ENCODE measurements at places on chromosomes 7 and 10. TPM values are rescaled to one million over a fixed set of nuclear protein-coding genes. Genes with fewer than 3 reads are reported as not detected.

The CCDC3 gene
- 0.10 TPM for total RNA-seq

The RADIL gene
- 0.37 TPM for total RNA-seq

The ANXA8 gene
- 0.17 TPM for total RNA-seq

The SEMA3A gene
- total RNA-seq, result 1.3 TPM

The ASAH2 gene
- 2.4 TPM for total RNA-seq

The RBP4 gene
- total RNA-seq, result not detected

The SPDYE11 gene
- total RNA-seq, result not detected

The GRID1 gene
- not detected for total RNA-seq

The KNDC1 gene
- total RNA-seq, result 0.07 TPM

The PNLIP gene
- not detected for total RNA-seq

The SRRM3 gene
- total RNA-seq, result not detected

The TMEM270 gene
- total RNA-seq, result not detected

The BLNK gene
- not detected for total RNA-seq

The REEP3 gene
- 20.0 TPM for total RNA-seq

The DENND2A gene
- total RNA-seq, result not detected

The BUD23 gene
- 43.9 TPM for total RNA-seq

The PKD2L1 gene
- not detected for total RNA-seq

The FXYD4 gene
- not detected for total RNA-seq

The AKR1C1 gene
- total RNA-seq, result 0.89 TPM

The HTR5A gene
- total RNA-seq, result not detected

The KCNIP2 gene
- 4.5 TPM for total RNA-seq

DNA sequence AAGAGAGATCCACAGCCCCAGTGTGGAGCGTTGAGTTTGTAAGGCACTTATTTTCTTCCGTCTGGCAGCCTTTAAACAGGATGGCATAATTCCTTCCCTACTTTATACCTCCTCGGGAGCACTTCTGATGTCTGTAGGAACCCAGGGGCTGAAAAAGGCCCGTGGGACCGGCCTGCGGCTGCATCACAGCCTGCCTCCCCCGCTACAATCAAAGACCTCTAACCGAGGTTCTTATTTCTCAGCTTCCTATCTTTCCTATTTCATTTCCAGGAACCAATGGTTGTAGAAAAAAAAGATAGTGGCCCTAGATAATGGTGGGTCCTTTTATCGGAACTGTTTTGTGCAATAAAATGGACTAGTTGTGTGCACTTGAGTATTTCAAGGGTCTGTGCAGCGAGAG is 4.1 kb upstream of the CTBP2 start:
- no peak for DNase-seq

- no peak for DNase-seq
Measured at GRCh38 chr10:102283488-102283887, 38.2 kb downstream of the GBF1 start.

DNA sequence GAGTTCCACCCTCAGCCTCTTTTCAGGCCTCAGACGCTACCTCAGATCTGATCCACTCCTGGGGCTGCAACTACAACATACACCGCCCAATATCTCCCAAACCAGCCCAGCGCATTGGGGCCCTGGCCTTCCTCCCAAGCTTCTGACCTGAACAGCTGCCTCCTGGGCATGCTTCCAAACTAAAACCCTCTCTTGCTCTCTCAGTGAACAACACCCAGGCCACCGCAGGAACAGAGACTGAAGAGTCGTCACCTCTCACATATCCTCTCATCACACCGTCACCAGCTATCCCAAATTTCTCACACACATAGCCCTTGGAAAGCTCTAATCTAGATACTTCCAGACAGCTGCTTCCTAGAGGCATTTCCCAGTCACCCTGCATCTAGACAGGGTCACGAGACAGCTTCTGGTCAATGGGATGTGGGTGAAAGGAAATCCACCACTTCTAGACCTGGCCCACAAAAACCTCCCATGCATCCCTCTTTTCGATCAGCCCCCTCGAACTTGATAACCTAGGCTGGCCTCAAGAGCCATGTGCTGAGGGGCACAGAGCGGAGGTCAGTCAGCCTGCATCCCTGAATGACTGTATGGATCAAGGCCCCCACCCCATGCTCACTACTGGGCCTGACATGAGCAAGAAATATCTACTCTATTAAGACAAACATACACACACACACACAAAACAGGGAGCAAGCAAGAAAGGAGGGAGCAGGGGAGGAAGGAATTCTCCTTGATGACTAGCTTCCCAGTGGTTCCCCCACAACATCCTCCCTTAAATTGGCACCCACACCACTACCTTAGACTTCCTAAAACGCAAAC is 1.8 kb downstream of the PARP12 start:
- DNase-seq, result no peak

DNA sequence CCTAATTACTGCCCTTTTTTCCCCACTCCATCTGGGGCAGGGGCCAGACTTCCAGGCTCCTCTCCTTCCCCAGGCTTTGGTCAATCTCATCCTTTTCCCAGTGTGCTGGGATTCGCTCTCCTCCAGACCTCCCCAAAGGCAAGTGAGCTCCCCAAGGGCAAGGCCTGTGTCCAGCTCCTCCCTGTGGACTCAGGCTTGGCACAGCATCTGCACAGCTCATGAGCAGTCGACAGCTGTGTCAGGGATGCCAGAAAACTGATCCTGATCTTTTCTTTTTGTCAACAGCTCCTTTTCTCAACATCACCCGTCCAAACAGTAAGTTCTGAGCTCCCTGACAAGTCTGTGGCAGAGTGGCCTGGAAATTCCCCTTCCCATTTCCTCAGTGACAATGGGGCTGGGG is 67.1 kb downstream of the C10orf120 start:
- DNase-seq, result no peak

DNA sequence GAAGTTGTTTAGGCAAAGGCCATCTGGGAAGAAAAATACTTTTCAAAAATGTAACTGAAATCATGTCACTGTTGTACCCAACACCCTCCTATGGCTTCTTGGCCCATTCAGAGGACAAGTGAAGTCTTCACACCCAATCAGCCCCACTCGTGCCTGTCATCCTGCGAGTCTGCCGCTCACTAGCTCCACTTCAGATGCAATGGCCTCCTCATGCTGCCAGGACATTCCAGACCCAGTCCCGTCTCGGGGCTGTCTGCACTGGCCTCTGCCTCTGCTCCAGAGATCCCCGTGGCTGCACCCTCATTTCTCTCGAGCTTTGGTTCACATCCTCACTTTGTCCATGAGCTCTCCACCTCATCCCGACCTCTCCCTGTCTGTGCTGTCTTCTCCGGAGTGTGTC is 227.1 kb downstream of the KCNMA1 start:
- DNase-seq, result no peak

GRCh38 chr7:30780941-30781340 is 9.7 kb downstream of the MINDY4 start:
- DNase-seq, result no peak

- no peak for DNase-seq
Measured at GRCh38 chr10:69051710-69052487, 36.0 kb upstream of the SRGN start.

DNA sequence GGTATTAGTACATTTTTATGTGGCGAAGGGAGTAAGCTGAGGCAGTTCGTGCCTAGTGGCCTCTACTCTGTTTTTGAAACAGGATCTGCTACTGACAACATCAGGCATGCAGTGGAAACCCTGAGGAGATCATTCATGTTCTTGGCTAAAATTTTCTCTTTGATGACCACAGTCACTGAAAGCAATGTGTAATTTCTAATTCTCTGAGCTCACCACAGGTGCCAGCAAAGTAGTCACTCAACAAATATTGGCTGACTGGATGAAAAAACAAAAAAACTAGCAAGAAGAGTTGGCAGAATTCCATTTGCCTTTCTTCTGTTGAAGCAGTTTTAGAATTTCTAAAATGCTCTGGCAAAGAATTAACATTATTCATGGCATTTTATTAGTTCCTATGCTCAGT is 176.5 kb upstream of the KCTD7 start:
- DNase-seq, result no peak

- DNase-seq, result no peak
Measured at GRCh38 chr10:12396567-12396966, 47.2 kb downstream of the CAMK1D start.

GRCh38 chr10:85045046-85045445 is 716.7 kb downstream of the CCSER2 start:
- no peak for DNase-seq

GRCh38 chr7:17781491-17782215 is 158.6 kb downstream of the SNX13 start:
- no peak for DNase-seq

- peak; percentile 64 for DNase-seq
Measured at GRCh38 chr10:72260976-72261783, 12.5 kb upstream of the DDIT4 start.

- no peak for DNase-seq
Measured at GRCh38 chr10:69751214-69751613, 50.5 kb upstream of the COL13A1 start.

DNA sequence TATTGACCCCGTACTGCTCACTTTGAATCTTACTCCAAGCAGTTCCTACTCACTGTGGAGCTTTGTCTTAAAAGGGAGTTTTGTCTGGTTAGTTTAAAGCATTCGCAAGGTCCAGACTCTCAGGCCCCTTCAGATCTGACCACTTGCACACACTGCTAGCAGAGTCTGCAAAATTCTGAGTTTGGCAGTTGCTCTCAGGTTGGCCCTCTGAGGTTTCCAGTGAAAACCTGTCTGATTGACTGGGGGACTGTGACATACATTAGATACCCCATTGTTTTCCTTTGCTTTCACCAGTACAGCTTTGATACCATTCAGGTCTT is 149.2 kb downstream of the XPNPEP1 start:
- no peak for DNase-seq

DNA sequence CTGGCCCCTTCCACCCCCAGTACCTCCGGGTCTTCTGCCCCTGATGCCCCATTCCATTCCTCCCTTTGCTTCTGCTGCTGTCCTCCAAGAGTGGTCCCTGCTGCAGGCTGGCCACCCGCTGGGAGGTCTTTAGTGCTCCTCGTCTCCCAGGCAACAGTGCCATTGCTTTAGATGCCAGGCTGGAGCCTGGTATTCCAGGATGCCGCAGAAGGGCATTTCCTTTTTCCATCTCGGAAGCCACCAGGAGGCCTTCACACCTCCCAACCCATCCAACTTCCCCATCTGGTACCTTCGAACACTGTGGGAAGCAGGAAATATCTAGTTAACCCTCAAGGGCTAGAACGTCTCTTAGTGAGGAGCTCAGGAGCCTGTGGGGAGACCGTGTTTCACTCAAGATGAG is 92.9 kb upstream of the DUSP5 start:
- no peak for DNase-seq

DNA sequence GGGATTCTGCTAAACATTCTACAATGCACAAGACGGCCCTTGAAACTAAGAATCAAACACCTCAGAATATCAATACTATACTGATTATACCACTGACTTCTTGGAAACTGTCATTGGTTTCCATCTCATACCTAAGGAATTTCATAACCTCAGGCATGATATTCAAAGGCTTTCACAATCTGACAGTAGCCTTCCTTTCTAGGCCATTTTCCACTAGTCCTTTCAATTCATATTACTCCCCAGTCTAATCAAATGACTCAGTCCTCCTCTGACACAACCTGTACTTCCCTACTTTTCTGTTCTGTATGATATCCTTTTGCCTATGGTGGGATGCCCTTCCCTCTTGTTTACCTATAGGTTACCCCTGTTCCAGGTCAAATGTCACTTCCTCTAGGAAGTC is 48.3 kb downstream of the CSTF2T start:
- no peak for DNase-seq

DNA sequence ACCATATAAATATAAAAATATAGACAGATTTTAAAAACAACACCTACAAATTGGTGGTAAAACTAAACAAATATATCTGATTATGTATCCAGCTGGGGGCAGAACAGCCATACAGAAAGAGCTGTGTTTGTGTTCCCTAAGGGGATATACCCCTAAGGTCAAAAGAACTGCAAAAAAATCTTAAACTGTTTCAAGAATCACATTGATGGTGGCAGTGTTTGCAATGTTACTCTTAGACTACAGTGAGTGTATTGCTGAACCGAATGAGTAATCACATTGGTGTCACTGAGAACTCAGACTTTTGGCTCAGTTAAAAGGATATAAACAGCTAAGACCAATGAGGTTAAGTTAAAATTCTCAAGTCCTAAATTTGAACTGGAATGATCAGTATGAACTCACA is 27.1 kb upstream of the PTPRN2 start:
- no peak for DNase-seq

DNA sequence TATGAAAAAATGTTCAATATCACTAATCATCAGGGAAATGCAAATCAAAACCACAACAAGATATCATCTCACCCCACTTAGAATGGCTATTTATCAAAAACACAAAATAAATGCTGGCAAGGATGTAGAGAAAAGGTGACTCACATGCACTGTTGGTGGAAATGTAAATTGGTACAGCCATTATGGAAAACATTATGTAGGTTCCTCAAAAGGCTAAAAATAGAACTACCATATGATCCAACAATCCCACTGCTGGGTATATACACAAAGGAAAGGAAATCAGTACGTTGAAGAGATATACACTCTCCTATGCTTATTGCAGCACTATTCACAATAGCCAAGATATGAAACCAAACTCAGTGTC is 50.2 kb downstream of the CDK1 start:
- DNase-seq, result no peak
